Activated CD8-positive, alpha-beta memory T cell treated with anti-CD3 and anti-CD28 coated beads for 48 hours (primary cell): ENCODE measurements at places on chromosomes 5 and 9.

- DNase-seq, result no peak
Observed at GRCh38 chr9:20476912-20477521, 145.3 kb downstream of the MLLT3 start.

DNA sequence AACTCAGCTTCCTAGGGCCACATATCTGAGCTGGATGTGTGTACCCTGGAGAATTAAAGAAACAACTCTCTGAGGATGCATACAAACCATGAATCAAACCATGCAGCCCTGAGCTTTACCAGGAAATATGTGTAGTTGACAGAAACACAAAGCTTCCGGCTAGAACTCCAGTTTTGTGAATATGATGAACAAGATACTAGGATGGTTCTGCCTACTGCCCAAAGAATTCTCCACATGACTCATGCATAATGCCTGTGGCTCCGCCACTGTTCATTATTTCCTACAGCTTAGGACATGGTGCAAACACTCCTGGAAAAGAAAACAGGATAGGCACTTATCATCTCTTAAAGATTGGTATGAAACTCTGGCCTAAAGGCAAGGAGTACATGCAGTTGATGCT lies 343.4 kb downstream of the DNAH5 start:
- no peak for DNase-seq

DNA sequence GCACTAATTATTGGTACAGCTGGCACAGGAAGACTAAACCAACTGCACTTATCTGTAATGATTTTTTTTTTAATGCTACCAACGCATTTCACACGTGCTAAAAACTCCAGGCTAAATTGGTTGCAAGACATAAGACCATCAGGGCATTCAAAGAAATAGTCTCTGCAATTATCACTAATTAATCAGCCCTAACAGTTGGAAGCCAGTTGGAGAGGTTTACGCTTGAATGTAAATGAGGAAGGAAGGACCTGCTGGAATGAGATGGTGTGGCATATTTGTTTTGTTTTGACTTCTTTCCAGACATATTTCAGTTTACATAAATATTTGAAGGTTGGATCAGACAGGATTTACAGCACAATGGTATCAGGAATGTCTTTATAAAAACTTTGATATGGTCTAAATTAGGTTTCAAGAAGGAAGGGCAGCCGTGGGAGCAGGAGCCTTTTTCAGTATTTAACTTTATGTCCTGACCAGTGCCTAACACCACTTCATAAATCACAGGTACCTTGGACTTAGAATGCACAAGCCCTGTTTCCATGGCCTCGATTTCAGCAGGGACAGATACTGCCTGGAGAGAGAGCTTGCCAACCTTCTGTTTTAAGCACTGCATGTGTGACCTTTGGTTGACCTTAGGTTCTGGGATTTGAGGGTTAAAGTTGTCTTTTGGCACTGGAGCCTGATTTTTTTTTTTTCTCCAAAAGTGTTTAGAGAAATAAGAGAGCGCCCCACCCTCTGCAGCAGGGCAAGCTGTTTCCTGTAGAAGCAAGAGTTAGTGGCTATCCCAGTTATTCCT lies 199.8 kb upstream of the MAP3K1 start:
- no peak for DNase-seq

- DNase-seq, result no peak
Observed at GRCh38 chr5:167261309-167262100, 1029.9 kb upstream of the WWC1 start.

DNA sequence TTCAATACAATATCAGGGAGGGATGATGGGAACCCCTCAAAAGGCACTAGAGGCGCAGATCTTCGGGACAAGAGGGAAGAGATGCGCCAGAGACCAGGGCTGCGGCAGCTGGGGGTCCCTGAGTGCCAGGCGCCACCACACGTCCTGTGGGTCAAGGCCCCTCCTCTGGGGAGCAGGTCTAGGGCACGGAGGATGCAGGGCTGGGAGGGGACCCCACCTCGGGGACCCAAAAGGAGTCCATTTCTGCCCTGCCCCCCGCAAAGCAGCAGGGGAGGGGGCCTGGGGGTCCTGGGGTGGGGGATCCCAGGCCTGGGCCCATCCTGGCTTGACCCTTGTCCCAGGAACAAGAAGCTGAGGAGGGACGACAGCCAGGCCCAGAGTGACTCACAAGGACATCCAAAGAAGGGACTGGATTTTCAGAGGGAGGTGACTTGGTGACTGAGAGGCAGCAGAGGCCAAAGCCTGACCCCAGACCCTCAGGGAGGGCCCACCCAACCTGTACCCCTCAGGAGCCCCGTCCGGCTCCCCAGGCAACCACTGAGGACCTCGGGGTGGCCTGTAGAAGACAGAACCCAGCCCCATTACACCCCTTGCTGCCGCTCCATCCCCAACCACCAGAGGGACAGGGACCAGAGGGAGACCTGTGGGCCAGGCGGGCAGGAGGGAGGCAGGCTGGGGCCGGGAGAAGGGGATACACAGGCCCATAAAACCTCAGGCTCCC lies 54.2 kb downstream of the LRSAM1 start:
- DNase-seq, result no peak

GRCh38 chr5:60541980-60542379 lies 158.0 kb downstream of the DEPDC1B start:
- no peak for DNase-seq

- DNase-seq, result no peak
Observed at GRCh38 chr9:126564716-126565115, 49.0 kb upstream of the LMX1B start.

DNA sequence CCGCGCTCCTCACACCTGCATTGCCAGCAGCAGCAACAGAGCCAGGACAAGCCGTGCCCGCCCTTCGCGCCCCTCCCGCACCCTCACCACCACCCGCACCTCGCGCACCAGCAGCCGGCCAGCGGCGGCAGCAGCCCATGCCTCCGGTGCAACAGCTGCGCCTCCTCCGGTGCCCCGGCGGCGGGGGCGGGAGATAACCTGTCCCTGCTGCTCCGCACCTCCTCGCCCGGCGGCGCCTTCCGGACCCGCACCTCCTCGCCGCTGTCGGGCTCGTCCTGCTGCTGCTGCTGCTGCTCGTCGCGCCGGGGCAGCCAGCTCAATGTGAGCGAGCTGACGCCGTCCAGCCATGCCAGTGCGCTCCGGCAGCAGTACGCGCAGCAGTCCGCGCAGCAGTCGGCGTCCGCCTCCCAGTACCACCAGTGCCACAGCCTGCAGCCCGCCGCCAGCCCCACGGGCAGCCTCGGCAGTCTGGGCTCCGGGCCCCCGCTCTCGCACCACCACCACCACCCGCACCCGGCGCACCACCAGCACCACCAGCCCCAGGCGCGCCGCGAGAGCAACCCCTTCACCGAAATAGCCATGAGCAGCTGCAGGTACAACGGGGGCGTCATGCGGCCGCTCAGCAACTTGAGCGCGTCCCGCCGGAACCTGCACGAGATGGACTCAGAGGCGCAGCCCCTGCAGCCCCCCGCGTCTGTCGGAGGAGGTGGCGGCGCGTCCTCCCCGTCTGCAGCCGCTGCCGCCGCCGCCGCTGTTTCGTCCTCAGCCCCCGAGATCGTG lies 517 bp downstream of the KCNN2 start:
- no peak for DNase-seq

DNA sequence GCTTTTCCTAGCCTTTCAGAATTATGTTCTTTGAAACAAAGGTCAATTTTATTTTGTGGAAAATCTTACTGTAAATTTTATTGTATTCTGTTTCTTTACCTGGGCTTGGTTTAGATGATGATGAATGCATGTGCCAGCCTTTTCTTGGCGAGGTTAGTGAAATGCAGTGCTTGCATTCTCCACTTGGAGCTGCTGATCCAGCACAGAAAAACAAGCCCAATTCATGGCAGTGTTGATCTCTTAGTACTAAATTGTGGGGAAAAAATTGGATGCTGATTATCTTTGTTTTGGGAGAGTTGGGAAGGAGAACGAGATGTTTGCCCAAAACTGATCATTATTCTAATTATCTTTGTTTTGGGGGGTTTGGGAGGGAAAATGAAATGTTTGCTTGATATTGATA lies 3.7 kb downstream of the HABP4 start:
- DNase-seq, result no peak

- no peak for DNase-seq
Observed at GRCh38 chr9:124415852-124416484, 726 bp upstream of the PSMB7 start.

- DNase-seq, result no peak
Observed at GRCh38 chr5:166505544-166505943, 1785.9 kb upstream of the WWC1 start.

DNA sequence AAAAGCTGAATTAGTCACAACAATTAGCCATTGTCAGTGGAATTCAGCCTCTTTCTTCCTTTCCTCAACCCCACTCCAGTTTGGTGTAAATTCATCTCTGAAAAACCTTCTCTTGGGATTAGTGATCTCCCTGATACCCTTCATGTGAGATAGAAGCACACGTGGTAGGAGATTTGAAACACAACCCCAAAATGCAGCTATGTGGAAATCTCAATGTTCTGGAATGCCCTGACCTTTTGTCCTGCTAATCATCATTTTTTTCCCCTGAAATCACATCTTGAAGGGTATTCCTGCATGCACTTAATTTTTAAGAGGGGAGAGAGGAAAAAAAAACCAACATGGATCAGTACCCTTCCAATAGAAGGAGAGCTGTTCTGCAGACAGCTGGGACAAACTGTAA lies 612.6 kb downstream of the EBF1 start:
- no peak for DNase-seq

DNA sequence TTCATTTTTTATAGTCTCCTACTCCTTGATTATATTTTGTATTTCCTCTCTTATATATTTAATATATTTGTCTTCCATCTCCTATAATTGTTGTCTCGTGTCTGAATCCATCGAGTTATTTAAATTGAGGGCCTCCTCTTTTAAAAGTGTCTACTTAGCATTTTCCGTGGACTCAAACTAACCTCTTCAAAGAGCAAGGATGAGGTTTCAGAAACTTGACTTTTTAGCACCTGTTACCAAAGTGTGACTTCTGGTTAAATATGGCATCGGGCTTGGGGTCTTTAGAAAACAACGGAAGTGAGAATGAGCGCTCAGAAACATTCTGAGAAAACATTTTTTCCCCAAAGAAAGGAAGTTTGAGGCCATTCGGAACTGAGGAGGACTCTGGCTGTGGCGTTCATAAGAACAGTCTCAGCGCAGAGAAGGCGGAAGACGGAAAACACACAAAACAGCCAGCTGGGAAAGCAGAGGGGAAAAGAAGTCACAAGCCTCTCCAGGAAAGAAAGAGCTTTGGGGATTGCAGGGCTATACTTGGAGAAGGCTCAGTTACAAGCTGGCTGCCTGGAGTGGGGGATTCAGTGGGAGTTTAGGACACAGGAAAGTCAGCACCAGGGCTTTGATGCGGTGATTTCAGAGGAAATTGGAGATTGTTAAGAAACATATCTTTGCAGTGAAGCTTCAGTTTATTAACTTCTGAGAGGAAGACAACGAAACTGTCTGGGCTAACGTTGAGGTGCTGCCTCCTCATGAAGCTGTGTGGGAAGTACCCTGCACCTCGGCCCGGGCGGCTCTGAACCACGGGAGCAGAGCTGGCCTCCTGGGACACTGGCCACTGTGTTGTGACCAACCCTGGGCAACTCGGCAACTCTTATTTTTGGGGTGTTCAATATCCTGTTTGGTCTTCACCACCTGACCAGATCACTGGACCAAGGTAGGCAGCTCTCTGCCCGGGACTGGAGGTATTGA lies 25.1 kb upstream of the IRX2 start:
- DNase-seq, result no peak

DNA sequence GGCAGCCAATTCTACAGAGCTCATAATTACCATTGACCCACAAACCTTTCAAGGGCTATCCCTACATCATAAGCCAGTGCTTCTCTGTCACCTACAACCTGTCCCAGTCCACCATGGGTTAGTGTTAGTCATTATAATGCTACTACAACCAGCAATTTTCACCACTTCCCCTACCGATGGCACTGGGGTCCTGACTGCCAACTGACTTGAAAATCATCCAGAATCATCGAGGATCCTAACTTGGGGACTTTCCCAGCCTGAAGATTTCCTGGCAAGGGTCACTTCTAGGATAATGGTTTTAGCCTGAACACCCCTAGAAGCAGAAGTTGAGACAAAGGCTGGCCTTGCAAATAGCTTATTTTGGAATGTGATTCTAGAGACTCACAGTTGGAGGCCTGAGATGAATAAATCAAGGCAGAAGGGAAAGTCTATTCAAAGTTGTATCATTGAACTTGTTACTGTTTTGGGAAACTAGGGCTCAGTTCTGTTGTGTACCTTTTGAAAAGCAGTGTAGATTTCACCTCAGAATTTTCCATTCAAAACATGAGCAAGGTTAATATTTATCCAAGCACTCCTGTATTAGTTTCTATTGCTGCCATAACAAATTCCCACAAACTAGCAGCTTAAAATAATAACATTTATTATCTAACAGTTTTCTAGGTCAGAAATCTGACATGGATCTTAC lies 633.0 kb downstream of the LRRC70 start:
- no peak for DNase-seq

- no peak for DNase-seq
Observed at GRCh38 chr5:159887050-159887449, 29.2 kb upstream of the ADRA1B start.

- DNase-seq, result no peak
Observed at GRCh38 chr5:42483472-42484154, 60.4 kb downstream of the GHR start.

DNA sequence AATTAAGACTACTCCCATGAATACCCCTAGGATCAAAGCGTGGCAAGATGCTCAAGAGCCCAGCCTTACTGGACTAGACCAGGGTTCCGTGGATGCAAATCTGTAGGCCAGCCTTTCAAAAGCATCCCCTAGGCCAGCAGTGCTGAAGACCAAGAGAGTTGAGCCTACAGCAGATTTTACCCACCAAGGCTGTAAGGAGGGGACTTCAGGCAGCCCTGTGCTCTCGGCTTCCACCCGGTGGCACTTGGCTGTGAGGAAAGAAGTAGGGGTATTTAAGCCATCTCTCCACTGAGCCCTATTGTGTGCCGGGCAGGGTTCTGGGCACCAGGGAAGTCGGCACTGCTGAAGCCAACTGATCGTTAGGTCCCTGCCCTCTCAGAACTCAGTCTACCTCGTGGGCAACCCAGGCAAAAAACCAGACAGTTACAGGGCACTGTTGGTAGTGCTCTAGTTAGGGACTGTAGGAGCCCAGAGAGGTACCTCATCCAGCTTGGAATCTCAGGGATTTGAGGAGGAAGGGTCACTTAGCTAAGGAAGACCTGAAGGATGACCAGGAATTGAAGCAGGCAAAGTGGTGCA lies 25.5 kb downstream of the TCF7 start:
- DNase-seq, result no peak

DNA sequence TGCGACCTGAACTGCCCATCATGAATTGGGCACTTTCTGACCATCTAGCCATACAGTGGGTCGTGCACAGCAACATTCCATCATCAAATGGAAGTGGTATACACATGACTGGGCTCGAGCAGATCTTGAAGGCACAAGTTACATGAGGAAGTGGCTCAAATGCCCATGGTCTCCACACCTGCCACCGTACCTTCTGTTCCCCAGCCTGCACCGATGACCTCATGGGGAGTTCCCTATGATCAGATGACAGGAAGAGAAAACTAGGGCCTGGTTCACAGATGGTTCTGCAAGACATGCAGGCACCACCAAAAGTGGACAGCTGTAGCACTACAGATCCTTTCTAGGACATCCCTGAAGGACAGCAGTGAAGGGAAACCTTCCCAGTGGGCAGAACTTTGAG lies 21.8 kb downstream of the MTMR12 start:
- DNase-seq, result no peak

- no peak for DNase-seq
Observed at GRCh38 chr5:27708534-27708933, 670.1 kb upstream of the CDH9 start.
